Activated naive CD8-positive, alpha-beta T cell treated with anti-CD3 and anti-CD28 coated beads for 36 hours (primary cell): ENCODE measurements at places on chromosomes 12 and 14. TPM values are rescaled to one million over a fixed set of nuclear protein-coding genes. Genes with fewer than 3 reads are reported as not detected.
A peak's percentile ranks its signal among the peaks of the same experiment; 100 is the strongest.

The NCAPD2 gene
- total RNA-seq = 171 TPM

The TMEM132C gene
- total RNA-seq = not detected

The SERPINA5 gene
- total RNA-seq = not detected

The ZNF891 gene
- total RNA-seq = 1.4 TPM

The RASAL1 gene
- 1.9 TPM for total RNA-seq

The INSM2 gene
- total RNA-seq = not detected

The IL31 gene
- total RNA-seq = not detected

The PZP gene
- total RNA-seq = not detected

The HOXC6 gene
- total RNA-seq = not detected

The TMEM229B gene
- 3.5 TPM for total RNA-seq

The GYS2 gene
- not detected for total RNA-seq

GRCh38 chr12:26701604-26702215, 131.3 kb downstream of the ITPR2 start:
- H3K36me3 ChIP-seq = peaks cover 20% of the 10 kb centered on the region
- no peaks in the 10 kb centered on the region for H3K27me3 ChIP-seq
- H3K4me1 ChIP-seq = peaks cover 9% of the 10 kb centered on the region
- no peak for DNase-seq
- H3K27ac ChIP-seq = no peak overlapping the region

- no peak overlapping the region for H3K27ac ChIP-seq
- H3K36me3 ChIP-seq = no peaks in the 10 kb centered on the region
- DNase-seq = no peak
- H3K4me3 ChIP-seq = no peak overlapping the region
These were observed 8.4 kb downstream of the TEDC1 start for GRCh38 chr14:105499256-105500035.

DNA sequence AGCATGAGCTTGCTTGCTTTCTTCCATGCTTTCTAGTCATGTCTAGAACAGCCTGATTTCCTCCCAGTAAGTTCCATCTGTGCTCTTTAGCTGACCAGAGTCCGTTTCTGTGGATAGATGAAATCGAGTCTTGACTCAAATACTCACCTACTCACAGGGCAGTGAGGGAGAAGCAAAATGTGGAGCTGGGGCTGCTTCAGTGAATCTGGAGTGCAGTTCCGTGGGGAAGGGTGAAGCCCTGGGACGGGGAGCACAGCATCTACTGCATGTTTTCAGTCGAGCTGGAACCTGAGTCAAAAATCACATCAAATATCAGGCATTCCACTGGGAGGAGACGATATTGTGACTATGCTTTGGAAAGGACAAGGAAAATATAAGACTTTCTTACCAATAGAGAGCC, 70.3 kb upstream of the PRMT8 start:
- no peaks in the 10 kb centered on the region for H3K36me3 ChIP-seq
- H3K27ac ChIP-seq = no peak overlapping the region
- no peaks in the 10 kb centered on the region for H3K4me1 ChIP-seq
- H3K27me3 ChIP-seq = peaks cover 3% of the 10 kb centered on the region
- no peak overlapping the region for H3K4me3 ChIP-seq
- DNase-seq = no peak

DNA sequence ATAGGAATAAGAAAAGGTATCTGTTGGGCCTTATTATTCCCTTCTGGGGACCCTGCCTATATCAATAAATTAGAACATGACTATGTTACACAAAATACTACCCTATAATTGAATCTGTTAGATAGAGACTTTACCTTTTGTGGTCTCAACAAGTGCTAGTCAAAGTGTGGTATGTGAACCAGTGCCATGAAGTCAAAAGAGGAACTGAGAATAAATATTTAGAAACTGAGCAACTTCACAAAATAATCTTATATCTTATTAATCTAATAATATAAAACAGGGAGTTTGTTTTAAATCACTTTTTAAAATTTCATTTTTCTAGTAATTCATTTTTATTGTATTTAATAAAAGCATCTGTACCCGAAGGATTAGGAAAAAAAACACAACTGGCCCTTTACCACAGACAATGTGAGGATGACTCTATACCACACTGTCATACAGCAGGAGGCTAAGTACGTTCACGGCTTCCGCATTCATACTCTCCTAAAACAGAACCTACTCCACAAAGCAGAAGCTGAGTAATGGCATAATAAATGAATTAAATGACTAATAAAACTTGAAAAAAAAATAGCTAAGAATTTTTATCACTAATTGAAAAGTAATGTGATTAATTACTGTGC, 42.1 kb downstream of the SEC23A start:
- no peak overlapping the region for H3K27ac ChIP-seq
- no peaks in the 10 kb centered on the region for H3K27me3 ChIP-seq
- DNase-seq = no peak
- H3K36me3 ChIP-seq = peaks cover 67% of the 10 kb centered on the region

DNA sequence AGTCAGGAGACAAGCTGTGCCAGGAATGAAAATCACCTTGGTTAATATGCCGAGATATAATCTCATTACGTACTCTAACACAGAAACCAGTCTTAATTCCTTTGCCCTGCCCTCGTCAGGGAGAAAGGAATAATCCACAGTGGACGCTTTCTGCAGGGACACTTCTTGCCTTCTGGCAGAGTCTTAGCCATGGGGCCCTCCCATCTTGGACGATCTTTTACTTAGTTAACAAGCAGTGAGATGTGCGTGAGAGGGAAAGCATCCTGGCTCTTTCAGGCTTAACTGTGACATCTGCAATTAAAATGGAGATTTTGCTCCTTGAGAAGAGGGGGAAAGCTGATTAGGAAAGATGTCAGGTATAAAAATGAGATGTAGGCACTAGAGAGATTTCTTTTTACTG, 246.4 kb downstream of the TMEM132C start:
- no peaks in the 10 kb centered on the region for H3K4me1 ChIP-seq
- H3K4me3 ChIP-seq = no peak overlapping the region
- H3K36me3 ChIP-seq = no peaks in the 10 kb centered on the region
- H3K27ac ChIP-seq = no peak overlapping the region
- no peak for DNase-seq

DNA sequence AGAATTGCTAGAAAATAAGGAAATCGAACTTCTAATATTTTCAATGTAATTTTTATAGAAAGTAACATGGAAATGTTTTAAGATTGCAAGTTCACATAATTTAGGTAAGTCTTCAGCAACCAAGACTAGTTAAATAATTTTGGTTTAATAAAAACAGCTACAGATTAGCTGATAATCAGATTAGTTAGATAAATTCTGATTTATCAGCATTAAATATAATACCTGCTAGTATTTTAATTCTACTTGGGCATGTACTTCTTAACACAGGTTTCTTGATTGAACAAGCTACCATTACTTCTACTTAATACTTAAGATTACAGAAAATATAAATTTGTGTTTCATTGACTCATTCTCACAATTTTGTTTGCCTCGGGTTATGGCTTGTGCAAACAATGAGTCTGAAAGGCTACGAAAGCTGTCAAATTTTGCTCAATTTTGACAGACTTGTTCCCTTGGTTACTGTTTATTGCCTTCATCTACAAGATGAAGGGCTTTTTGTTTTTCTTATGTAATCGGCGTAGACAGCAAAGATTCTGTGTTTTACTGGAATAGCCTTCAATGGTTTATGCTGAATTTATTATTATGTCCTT, 116.1 kb upstream of the NUDT4 start:
- H3K27me3 ChIP-seq = no peaks in the 10 kb centered on the region
- DNase-seq = no peak
- H3K27ac ChIP-seq = no peak overlapping the region
- H3K36me3 ChIP-seq = no peaks in the 10 kb centered on the region
- H3K4me3 ChIP-seq = no peak overlapping the region

DNA sequence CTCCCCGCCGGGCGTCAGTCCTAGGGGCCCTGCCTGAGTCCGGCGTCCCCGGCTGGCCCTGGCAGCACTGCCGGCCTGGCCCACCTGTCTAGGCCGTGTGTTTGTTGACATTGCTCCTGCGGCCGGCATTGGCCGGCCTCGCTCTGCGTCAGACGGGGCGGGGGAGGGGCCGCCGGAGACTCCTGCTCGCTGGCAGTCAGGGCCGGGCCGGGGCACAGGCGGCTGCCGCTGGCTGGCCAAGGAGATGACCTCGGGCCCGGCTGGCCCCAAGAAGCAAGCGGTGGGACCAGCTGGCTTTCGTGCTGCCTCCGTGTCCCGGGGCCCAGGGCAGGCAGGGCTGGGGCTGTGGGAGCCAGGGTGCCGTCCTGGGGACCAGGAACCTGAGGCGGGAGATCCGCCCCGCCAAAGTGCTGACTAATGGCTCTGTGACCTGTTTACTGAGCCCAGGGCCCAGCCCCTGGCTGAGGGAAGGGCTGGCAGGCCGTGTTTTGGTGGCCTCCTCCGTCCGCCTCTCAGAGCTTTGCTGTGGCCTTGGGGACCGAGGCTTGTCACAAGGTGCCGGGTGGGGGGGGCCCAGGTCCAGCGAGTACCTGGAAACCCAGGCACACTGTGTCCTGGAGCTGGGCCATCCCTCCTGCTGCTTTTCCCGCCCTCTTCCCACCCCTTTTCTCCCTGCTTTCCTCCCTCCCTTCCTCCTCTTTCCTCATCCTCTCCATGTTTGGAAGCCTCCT, 1.8 kb downstream of the ULK1 start:
- peak; percentile 76 for DNase-seq
- H3K36me3 ChIP-seq = no peaks in the 10 kb centered on the region
- H3K4me3 ChIP-seq = peak overlapping the region; percentile 81
- H3K4me1 ChIP-seq = peaks cover 12% of the 10 kb centered on the region
- H3K27me3 ChIP-seq = no peaks in the 10 kb centered on the region

- H3K27me3 ChIP-seq = peaks cover 31% of the 10 kb centered on the region
- peaks cover 17% of the 10 kb centered on the region for H3K4me1 ChIP-seq
- no peaks in the 10 kb centered on the region for H3K36me3 ChIP-seq
- DNase-seq = no peak
These were observed 79.2 kb downstream of the LLPH start for GRCh38 chr12:66051361-66051760.

DNA sequence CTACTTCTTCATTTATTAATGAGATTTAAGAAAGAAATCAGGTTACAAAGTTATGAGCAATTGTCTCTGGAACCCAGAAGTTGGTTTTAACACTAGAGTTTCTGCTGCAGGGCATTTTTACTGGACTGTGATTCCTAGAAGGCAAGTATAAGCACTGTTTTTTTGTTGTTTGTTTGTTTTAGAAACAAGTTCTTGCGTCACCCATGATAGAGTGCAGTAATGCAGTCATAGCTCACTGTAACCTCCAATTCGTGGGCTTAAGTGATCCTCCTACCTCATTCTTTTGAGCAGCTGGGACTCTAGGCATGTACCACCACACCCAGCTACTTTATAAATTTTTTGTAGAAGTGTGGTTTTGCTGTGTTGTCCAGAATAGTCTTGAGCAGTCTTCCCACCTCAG, 25.6 kb downstream of the RAP1B start:
- no peak overlapping the region for H3K4me3 ChIP-seq
- peaks cover 84% of the 10 kb centered on the region for H3K4me1 ChIP-seq

DNA sequence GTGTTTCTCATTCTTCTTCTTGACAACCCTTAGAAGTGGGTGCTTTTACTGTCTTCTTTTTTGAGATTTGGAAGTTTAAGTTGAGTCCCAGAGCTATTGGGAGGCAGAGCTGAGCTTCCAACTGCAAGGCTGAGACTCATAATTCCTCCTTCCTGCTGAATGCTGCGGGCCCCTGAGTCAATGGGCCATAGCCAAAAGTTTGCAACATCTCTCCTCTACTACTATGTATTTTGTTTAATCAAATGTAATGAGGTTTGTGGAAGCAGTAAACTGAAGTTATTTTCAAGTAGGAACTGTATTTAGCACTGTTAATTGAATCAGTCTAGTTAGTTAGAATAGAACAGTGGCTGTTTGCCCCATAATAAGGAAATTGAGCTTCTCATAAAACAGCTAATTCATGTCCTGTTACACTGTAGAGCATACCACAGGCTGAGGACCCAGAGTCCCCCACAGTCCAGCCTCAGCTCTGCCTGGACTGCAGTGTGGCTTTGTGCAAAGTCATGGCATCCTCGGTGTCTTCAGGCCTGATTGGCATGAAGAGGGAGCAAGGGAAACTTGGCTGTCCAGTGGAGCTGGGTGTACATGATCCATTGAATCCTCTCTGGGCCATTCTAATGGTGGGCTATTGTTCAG, 631.7 kb downstream of the VRK1 start:
- no peak overlapping the region for H3K4me3 ChIP-seq
- DNase-seq = no peak
- no peak overlapping the region for H3K27ac ChIP-seq
- H3K27me3 ChIP-seq = no peaks in the 10 kb centered on the region

DNA sequence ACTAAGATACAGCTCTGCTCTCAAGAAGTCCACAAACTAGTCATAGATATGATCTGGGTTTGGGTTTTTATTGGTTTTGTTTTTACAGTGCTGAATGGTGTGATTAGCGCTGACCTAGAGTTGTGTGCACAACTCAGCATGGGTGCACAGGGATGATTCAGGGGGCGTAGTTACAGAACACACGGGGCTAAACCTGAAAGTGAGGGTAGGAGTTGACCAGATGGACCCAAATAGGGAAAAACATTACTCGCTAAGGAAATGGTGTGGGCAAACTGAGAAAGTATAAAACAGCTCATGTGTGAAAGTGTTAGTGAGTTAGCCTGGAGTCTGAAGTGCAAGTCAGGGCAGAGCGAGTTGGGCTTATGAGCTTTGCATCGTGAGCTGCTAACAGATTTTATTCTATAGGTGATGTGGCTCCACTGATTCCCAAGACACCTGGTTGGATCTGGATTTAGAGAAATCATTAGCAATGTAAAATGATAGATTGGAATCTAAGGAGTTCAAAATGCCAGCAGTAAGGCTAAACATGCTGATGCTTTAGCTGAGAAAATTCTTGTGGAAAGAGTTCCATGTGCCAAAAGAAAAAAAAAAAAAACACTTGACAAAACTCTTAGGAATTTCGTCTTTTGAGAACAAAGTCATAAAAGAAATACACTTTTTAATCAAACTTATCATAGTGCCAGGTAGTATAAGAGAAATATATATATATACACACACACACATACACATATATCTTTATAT, 134.9 kb downstream of the SLC5A8 start:
- no peak overlapping the region for H3K4me3 ChIP-seq
- H3K36me3 ChIP-seq = no peaks in the 10 kb centered on the region
- H3K4me1 ChIP-seq = no peaks in the 10 kb centered on the region
- no peak overlapping the region for H3K27ac ChIP-seq
- no peak for DNase-seq

DNA sequence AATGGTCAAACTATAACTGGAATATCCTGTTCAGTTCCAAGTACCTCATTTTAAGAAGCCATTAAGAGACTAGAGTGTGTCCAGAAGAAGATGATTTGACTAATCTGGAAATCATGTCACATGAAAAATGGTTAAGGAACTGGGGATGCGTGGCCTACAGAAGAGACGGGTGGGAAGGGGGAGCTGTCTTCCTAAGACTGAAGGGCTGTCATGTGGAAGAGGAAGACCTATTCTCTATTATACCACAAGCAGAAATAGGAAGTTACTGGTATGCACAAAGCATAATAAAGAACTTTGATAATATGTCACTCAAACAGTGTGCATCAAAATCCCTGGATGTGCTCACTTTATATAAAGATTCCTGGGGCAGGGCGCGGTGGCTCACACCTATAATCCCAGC, 50.3 kb downstream of the HECTD4 start:
- no peak overlapping the region for H3K4me3 ChIP-seq
- H3K27me3 ChIP-seq = no peaks in the 10 kb centered on the region
- no peak for DNase-seq
- peaks cover 3% of the 10 kb centered on the region for H3K36me3 ChIP-seq

- H3K27me3 ChIP-seq = no peaks in the 10 kb centered on the region
- DNase-seq = peak; percentile 91
- H3K36me3 ChIP-seq = peaks cover 30% of the 10 kb centered on the region
- H3K27ac ChIP-seq = peak within 1 kb of the TSS; percentile 98
These were observed at the start of gene PCK2 for GRCh38 chr14:24093901-24094840. TSS of gene PCK2 (plus strand) at chr14:24094311. CDS start at chr14:24094406, 95 bp downstream.

- no peak for DNase-seq
- peaks cover 4% of the 10 kb centered on the region for H3K27me3 ChIP-seq
- no peaks in the 10 kb centered on the region for H3K4me1 ChIP-seq
- H3K27ac ChIP-seq = no peak overlapping the region
These were observed 182.9 kb upstream of the FAR2 start for GRCh38 chr12:28966046-28966780.
